ENCODE measurements at places on chromosomes 7 and 10.

DNA sequence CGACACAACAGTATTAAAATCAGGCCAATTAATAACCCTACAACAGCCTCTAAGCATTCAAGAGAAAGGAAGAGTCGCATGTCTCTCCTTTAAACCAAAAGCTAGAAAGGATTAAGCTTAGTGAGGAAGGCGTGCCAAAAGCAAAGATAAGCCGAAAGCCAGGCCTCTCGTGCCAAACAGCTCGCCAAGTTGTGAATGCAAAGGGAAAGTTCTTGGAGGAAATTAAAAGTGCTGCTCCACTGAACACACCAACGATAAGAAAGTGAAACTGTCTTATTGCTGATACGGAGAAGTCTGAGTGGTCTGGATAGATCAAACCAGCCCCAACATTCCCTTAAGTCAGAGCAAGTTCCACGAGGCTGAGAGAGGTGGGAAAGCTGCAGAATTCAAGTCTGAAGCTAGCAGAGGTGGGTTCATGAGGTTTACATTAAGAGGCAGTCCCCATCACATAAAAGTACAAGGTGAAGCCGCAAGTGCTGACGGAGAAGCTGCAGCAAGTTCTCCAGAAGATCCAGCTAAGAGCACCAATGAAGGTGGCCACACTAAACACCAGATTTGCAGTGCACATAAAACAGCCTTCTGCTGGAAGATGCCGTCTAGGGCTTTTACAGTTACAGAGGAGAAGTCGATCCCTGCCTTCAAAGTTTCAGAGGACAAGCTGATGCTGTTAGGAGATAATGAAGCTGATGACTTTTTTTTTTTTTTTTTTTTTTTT is 194.8 kb downstream of the MAD1L1 start:
- DNase-seq = no peak

GRCh38 chr7:151311294-151311864 is 30.2 kb upstream of the NUB1 start:
- no peak for DNase-seq

DNA sequence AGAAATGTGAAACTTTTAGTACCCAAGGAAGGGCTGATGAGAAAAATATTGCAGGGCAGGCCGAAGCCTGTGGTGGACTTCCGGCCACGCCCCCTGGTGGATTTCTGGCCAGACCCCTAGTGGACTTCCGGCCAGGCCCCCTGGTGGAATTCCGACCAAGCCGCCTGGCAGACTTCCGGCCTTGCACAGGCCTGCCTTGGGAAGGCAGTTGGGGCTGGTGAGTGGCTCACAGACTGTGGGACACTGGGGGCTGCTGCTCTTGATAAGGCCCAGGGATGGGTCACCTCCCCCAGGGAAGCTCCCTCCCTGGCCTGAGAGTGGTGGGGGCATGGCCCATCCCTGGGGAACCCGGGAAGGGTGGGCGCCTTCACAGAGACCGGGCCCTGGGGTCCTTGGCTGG is 116.4 kb upstream of the MKI67 start:
- no peak for DNase-seq

GRCh38 chr7:121525155-121525819 is 129.2 kb upstream of the FAM3C start:
- DNase-seq = no peak

- DNase-seq = no peak
Measured at GRCh38 chr10:99233000-99233688, 2.5 kb downstream of the HPSE2 start.

GRCh38 chr10:131822013-131822691 is 78.7 kb upstream of the PPP2R2D start:
- no peak for DNase-seq

DNA sequence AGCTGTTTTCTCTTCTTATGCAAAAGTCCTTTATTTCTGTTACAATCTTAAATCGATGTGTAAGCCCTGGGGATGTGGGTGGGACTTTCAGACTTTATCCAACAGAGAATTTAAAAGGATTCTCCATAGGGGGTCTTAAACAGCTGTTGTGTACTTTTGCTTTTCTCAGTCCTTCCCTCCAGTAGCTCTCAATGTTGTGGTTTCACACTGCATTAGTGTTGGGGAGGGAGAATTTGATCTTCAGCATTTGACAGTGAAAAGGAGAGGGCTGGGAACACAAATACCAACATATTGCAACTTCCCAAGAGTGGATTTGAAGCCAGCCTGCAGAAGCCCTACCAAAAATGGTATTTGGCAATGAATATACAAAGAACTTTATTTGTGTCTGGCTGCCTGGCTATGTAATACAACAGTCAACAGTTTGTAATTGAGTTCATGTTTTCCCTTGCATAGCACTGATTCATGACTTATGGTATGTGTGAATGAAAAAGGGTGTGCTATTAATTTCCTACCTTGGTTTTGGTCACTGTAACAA is 80.1 kb upstream of the CAPZA2 start:
- peak; percentile 69 for DNase-seq

- DNase-seq = no peak
Measured at GRCh38 chr7:134370135-134370534, 53.4 kb upstream of the SLC35B4 start.

- no peak for DNase-seq
Measured at GRCh38 chr10:105974803-105975456, 1189.6 kb downstream of the SORCS1 start.

GRCh38 chr10:24251547-24251946 is 42.6 kb downstream of the KIAA1217 start:
- DNase-seq = no peak

- DNase-seq = no peak
Measured at GRCh38 chr10:33638374-33638773, 303.9 kb upstream of the NRP1 start.

GRCh38 chr10:12006671-12007070 is 35.9 kb downstream of the UPF2 start:
- no peak for DNase-seq

- no peak for DNase-seq
Measured at GRCh38 chr7:91929463-91929862, 11.2 kb upstream of the AKAP9 start.

GRCh38 chr10:23437963-23438546 is 820 bp upstream of the OTUD1 start:
- no peak for DNase-seq

DNA sequence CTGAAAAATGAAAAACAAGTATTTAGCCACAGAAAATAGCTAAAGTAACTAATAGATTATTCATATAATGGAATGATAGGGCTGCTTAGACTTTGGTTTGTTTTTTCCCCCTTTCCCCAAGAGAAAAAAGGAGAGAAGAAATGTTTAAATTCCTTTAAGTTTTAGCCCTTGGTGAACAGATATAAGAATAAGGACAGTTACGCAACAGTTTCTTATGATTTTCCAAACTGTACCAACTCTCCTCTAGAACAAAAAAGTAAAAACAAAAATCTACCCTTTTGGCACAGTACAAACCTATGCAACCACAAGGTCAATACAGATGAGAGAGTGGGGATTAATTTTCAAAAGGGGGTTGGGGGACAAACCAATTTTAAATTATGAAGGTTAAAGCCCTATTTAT is 227.7 kb downstream of the CHCHD3 start:
- no peak for DNase-seq

DNA sequence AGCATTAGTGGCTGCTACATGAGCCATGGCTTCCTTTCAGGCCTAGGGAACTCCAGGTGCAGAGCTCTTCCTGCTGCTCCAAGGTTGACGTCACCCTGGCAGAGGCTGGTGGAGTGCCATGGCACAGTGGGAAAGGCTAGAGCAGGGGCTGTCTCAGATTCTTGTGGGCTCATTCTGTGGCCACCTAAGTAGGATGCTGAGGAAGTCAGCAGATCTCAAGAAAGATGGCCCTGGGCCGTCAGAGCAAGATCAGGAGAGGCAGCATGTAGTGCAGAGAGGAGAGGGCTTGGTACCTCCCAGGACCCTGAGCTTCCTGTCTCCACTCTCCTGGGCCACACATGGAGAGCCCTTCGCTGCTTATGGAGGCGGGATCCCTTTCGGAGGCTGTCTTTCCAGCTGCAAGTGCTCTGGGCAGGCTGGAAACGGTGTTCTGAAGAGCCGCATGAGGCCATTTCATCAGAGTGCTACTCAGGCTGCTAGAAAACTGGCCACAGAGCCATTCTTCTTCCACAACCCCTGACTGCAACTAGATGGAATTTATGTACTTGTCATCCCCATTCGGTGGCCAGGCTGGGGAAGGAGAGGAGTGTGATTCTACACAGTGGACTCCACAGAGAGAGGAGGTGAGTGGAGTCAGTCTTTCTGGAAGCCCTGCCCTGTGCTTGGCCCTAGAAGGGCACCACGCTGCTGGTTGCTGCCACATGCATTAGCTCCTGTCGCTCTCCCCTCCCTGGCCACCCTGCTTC is 304.2 kb downstream of the RPS24 start:
- no peak for DNase-seq

DNA sequence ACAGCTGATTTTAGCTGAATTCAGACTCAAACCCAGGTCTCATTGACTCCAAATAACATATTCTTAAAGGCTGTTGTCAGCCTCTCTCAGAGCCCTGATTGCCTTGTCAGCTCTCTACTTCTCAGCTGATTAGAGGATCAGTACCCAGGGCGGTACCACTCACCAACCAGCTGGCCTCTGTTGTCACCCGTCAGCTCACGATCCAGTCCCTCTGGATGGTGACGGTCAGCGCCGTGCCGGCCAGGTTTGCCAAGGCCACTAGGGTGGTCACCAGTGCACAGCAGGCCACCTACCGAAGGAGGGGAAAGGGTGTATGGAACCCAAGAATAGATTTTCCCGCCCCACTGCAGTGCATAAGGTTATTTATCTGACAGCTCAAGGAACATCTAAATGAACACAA is 52.3 kb upstream of the TOMM7 start:
- DNase-seq = no peak

GRCh38 chr7:150973571-150974451 is 4.3 kb downstream of the KCNH2 start:
- DNase-seq = no peak

DNA sequence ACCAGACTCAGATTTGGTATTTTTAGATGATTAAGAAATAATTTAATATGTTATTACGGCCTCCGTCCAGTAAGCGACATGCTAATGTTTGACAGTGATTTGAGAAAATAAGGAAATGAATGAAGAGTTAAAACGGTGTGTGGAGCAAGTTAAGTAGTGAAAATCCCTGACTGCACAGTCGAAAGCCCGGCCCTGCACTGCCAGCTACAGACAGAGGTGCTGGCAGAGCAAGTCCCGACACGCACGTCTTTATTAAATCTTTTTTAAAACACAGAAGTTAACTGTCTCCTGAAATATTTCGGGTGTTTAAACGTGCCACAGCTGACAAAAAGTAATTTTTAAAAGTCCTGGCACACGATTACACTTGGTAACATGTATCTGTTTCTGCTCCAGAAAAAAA is 293.4 kb upstream of the RNF32 start:
- no peak for DNase-seq

DNA sequence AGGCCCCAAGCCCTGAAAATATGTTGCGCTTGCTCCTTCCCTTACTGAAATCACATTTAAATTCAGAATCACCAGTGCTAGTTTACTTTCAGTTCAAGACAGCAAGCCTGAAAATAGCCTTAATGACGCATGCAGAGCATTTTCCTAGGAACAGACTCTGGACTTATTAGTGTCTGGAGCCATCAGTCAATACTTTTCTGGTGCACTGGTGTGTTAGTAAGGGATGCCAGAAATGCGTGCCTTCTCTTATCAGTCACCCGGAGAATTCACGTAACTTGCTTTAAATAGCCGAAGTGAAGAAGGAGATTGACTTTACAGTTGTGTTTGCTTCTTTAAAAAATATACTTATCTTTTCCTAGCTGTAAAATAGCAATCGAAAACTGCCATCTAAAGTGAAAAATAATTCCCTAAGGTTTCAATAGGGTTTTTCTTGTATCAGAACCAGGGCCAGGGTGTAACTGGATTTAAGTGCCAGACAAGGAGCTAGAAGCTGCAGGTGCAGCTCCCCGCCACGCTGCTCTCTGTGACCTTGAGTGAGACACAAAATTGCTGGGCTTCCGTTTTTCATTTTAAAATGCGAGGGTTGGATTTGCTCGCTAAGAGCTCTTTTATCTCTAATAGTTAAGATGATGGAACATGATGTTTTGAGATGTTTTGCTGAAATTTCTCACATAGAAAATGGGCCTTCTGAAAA is 177.8 kb downstream of the NSUN6 start:
- DNase-seq = no peak

GRCh38 chr7:103080923-103081322 is 6.0 kb downstream of the ARMC10 start:
- no peak for DNase-seq

- no peak for DNase-seq
Measured at GRCh38 chr10:78511324-78512204, 477.9 kb downstream of the RPS24 start.

DNA sequence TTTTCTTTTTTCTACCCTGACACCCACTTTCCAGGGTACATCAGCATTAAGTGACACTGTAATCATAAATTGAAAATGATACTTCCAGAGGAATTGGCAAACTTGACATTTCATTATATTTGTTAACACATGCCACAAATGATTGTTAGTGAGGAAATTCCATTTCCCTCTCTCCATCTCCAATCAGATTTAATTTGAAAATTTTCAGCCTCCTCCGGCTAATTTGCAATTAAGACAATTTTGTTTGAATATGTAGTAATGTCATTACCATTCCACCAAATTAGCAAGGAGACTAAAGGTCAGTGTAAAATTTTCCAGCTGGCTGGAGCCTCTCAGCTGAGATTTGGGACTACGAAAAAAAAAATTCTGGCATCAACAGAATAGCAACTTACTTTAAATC is 242.7 kb downstream of the FOXP2 start:
- no peak for DNase-seq

GRCh38 chr7:47232751-47233412 is 349.0 kb downstream of the TNS3 start:
- DNase-seq = no peak

GRCh38 chr10:59980356-59980755 is 74.0 kb upstream of the CCDC6 start:
- DNase-seq = no peak

- DNase-seq = no peak
Measured at GRCh38 chr10:34131152-34131551, 683.9 kb downstream of the PARD3 start.

GRCh38 chr7:51101111-51101757 is 215.4 kb downstream of the COBL start:
- DNase-seq = no peak

Measured in skeletal muscle cell (primary cell).